SK-N-SH (cell line): ENCODE measurements at places on chromosomes 6 and 20.
A peak's percentile ranks its signal among the peaks of the same experiment; 100 is the strongest.

- DNase-seq, result peak; percentile 22
Measured at GRCh38 chr6:69719602-69720193, 77.1 kb downstream of the LMBRD1 start.

DNA sequence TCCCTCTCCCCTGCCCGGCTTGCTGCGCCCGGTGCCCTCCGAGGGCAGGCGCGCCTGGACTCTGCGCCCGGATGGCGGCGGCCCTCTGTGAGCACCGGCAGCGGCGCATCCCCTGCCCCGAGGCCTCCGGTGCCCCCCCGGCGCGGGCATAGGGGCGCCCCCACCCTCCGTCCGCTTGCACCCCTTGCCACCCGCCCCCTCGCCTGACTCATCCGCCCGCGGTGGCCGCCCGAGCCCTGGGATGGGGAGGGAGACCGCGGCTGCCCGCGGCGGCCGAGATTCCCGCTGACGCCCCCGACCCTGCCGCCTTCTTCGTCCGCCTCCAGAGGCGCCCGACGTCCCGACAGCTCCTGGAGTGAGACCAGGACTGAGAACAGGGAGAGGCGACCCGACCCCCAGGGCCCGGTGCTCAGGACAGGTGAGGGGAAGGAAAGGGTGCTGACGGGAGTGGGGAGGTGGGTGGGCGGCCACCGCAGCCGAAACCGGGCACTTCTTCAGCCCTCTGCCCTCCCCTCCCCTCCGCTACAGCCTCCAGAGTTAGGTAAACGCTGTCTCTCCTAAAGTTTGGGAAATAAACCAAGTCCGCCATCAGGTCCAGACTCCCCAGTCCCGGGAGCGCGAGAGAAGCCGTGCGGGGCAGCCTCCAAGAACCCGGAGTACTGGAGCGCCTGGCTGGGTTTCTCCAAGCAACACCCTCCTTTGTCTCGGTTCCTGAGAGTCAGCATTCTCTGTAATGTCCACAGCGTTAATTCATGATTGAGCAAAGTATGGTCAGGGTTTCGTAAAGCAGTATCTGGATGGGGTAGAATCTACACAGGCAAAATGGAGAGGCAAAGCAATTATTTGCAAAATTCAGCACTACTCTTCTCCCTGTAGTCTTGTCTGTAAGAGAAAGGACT is 539 bp downstream of the TMEM200A start:
- peak; percentile 10 for DNase-seq

- no peak for DNase-seq
Measured at GRCh38 chr20:1345030-1345755, 16.3 kb upstream of the SDCBP2 start.

DNA sequence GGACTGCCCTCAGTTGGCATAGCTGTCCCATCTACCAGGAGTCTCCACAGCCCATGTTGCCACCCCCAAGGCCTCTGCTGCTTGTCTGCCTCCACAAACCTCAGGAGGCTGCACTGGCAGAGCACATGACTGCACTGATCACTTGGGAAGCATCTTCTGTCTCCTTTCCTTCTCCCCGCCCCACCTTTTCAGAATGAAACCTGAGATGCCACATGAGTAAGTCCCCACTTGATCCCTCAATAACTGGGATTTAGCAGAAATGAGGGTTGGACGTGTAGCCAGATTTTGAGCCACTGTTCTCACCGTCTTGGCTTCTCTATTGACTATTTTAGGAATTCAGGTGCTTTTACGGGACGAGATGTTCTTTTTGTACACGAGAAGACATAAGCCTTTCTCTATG is 328.4 kb downstream of the CDC5L start:
- DNase-seq, result no peak

- DNase-seq, result peak; percentile 5
Measured at GRCh38 chr20:17655286-17655651, 26.8 kb downstream of the RRBP1 start.
